ENCODE measurements at places on chromosomes 16 and 17.

GRCh38 chr16:73337373-73338296, 289.7 kb upstream of the ZFHX3 start:
- DNase-seq = no peak

- no peak for DNase-seq
Measured at GRCh38 chr16:73418691-73419090, 370.8 kb upstream of the ZFHX3 start.

DNA sequence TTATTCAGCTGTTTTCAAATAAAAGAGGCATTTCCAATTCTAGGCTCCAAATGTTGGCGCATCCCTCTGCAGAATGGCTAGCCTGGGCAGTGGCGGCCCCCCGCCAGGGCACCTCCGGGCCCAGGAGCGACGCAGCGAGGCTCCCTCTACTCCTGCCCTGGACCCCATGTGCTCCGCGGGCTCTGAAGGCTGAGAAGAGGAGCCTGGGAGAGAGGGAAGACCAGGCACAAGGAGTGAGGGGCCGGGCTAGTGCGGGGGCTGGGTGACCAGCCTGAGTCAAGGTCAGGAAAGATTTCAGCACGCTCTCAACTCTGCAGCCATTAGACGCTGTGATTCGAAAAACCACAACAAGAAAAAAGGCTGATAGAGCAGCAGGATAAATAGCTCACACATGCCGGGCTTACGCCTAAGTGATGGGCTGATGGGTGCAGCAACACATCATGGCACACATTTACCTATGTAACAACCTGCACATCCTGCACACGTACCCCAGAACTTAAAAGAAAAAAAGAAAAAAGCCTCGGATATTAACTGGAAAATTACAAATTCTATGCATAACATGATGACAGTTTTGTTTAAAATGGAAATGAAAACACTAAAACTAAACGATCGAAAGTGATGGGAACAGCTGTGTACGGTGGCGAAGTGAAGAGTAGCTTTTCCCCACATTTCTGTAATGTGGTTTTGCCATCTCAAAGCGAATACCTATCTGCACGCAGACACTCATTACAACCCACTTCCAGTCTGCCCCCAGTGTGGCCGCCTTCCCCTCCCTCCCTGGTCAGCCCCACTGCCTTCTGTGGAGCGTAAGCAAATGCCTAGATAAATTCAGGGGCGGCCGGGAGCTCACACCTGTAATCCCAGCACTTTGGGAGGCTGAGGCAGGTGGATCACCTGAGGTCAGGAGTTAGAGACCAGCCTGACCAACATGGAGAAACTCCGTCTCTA, 44.4 kb downstream of the MAP1LC3B start:
- DNase-seq = no peak

- DNase-seq = no peak
Measured at GRCh38 chr17:67532326-67532871, 155.3 kb downstream of the PITPNC1 start.

DNA sequence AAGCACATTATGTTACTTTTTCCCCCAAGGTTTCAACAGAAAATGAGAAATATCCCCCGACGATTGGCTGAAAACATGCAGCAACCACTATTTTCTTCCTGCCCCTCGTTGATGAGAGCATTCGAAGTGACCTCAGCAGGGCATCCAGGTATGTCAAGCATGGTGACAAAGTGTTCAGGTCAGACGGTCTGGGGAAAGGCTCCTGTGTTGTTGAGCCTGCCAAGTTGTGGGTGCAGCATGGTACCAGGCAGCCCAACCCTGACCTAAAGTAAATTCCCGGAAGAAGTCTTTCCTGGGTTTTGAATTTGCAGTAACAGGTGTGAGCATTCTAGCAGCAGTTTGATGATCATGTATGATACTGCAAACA, 51.7 kb upstream of the SEC14L1 start:
- DNase-seq = no peak

GRCh38 chr16:19027416-19027815, 40.0 kb upstream of the COQ7 start:
- no peak for DNase-seq

DNA sequence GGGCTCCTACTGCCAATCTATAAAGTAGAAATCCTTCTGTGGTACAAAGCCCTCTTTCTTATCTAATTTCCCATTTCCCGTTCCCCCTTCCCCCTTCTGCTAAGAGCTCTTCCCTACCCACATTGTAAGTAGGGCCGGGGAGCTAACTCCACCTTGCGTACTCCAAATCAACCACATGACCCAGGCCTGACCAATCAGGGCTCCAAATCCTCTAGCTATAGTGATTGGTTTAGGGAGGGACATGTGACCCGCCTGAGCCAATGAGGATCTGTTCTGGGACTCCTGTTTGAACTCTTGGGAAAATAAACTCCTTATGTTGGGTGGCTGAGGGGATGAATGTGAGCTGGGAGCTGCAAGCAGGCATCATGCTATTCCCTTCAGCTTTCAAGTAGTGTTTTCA, 40.9 kb upstream of the MEOX1 start:
- DNase-seq = no peak

- no peak for DNase-seq
Measured at GRCh38 chr16:55621771-55622170, 34.0 kb upstream of the SLC6A2 start.

- DNase-seq = no peak
Measured at GRCh38 chr16:71780521-71781089, 28.0 kb downstream of the AP1G1 start.

DNA sequence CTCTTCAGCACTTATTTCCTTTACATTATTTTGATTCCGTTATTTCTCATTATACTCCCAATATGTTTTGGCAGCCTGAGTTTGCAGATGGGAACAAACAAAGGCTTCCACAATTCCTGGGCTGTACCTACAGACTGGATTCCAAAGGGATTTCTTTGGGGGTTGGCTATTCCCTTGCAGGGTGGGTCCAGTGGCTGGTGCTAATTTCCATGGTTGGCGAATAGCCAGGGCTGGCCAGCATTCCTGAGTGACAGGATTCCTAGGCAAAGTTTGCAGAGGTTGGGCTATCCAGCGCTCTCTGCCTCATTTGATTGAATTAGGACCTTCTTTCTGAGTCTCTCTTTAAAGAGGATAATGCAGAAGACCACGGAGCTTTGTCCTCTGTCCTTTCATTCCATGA, 207.4 kb downstream of the MAF start:
- no peak for DNase-seq

DNA sequence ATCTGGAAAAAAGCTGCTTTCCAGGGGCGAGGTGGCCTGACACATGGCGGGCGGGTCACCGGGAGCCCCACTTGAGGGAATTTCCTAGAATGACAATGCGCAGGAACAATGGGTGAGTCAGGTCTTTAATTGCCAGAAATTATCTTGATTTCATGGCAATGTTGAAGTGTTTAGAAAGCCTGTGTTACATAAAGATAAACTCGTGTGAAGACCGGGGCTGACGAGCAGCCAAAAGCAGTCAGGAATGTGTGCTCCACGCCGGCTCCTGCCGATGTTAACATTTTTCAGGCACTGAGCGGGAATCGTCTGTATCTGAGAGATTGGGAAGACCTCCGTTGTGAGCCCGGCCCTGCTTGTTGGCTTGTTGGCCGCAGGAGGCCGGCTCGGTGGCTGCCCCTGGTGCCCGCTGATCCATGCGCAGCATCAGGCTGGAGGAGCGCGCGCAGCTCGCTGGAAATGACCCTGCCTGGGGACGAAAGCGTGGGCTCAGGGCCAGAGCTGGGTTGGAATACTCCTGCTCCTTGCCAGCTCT, 353.1 kb downstream of the FOXL1 start:
- DNase-seq = peak; percentile 36

DNA sequence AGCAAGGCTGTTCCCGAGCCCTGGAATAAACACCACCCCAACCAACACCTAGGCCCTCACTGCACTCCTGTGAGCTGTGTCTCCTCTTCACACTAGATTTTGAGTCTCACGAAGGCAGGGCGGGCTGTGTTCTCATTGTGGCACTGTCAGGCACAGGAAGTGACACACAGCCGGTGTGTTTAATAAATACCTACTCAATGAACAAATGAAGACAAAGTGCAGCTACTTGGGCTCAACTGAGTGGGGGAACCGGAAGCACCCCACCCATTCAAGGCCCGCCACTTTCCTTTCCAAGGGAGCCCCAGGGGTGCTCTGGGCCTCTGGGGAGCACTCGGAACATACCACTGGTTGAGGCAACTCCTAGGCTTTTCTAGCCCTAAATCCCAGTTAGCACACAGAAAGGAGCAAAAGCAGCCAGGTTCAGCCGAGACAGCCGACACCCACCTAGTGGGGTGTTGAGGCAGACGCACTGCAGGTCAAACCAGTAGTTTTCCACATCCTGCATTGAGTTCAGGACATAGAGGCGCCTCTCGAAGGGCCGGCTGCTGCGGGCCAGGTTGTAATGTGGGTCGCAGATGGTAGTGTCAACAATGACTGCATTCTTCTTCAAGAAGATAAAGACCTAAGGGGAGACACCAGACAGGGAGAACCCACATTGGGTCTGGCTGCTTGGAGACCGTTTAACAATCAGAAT, 57.7 kb downstream of the GTF3C1 start:
- no peak for DNase-seq

GRCh38 chr16:19879241-19879792, 5.3 kb downstream of the GPRC5B start:
- DNase-seq = no peak

- no peak for DNase-seq
Measured at GRCh38 chr16:86714166-86714565, 135.8 kb downstream of the FOXL1 start.
